ENCODE measurements at places on chromosomes 4 and X.
A peak's percentile ranks its signal among the peaks of the same experiment; 100 is the strongest.

- DNase-seq, result no peak
These were observed 34.1 kb downstream of the FHDC1 start for GRCh38 chr4:152970102-152970820.

DNA sequence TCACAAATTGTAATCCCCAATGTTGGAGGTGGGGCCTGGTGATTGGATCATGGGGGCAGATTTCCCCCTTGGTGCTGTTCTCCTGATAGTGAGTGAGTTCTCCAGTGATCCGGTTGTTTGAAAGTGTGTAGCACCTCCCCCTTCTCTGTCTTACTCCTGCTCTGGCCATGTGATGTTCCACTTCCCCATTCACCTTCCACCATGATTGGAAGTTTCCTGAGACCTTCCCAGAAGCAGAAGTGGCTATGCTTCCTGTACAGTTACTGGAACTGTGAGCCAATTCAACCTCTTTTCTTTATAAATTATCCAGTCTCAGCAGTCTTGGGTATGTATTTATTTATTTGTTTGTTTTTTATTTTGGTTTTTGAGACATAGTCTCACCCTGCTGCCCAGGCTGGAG, 143.2 kb downstream of the CPE start:
- no peak for DNase-seq

DNA sequence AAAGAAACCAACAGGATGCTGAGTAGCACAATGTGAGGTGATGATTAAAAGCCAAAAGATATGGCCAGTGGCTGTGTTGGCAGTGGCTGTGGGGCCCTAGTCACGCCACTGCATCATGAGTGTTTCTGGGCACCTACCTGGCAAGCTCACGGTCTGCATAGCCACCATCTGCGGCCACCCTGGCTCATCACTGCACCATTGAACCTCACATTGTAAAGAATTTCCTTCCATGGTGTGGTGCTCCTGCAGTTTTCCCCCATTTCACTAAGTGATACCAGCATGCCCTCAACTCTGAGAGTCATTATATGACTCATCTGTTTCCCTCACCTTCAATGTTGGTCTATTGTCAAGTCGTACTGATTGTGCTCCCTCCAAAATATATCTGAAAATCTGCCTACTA, 45.5 kb upstream of the CLNK start:
- no peak for DNase-seq

DNA sequence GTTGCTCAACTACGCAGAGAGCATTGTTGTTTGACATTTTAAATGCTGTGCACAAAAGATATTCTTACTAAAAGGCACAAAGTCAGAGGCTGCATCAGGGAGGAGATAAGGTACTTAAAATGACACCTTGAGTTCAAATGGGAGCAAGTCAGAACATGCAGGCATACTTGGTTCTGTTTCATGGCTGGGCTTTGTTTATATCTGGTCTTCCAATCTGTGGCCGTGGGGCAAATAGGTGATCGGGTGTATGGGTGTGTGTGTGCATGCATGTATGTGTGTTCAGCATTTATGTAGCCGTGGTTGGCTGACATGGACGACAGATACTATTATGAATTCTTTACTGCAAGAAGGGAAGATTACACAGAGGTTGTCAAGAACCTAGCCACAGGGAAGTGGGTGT, 106.1 kb downstream of the RASL11B start:
- DNase-seq, result no peak

DNA sequence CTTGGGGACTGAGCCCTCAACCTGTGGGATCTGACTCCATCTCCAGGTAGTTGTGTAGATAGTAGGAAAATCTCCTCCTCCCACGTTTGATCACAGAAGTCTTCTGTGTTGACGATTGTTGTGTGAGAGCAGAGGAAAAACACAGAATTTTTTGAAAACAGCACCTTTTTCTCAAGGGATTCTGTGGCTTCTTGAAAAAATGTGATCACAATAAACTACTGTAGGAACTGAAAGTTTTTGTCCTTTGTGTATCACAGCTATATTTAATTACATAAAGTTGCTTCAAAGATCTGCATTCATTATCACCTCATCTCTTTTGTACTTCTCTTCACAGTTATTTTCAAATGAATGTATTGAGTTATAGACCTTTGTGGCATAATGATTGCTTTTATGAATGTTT, 85.1 kb downstream of the AFF1 start:
- DNase-seq, result no peak

GRCh38 chr4:21134994-21135393, 434.7 kb downstream of the PACRGL start:
- DNase-seq, result no peak

DNA sequence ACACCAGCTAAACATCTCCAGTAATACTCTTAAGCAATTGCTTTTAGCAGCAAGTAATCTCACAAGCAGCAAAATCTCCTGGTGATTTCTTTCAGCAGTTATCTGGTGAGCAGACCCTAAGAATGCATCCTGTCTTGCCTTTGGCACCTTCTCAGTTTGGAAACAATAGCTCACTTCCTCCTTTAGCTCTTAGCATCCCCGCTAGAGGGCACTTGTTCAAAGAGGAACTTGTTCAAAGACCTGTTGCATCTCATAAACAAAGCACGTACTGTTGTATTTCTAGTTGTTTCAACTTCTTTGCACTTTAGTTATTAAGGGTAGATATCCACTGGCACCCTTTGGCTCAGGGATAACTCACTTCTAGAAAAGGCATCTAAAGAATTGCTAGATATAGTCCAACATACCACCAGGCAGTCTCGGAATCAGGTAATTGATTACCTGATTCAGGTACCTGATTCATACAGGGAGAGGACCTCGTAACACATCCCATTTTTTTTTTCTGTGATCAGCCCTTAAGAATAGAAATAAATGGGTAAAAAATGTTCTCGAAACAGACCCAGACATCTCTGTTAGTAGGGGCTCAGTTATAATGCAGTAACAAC, 81.9 kb upstream of the QRFPR start:
- no peak for DNase-seq

- no peak for DNase-seq
These were observed 857.4 kb upstream of the NDST4 start for GRCh38 chr4:115970859-115971258.

DNA sequence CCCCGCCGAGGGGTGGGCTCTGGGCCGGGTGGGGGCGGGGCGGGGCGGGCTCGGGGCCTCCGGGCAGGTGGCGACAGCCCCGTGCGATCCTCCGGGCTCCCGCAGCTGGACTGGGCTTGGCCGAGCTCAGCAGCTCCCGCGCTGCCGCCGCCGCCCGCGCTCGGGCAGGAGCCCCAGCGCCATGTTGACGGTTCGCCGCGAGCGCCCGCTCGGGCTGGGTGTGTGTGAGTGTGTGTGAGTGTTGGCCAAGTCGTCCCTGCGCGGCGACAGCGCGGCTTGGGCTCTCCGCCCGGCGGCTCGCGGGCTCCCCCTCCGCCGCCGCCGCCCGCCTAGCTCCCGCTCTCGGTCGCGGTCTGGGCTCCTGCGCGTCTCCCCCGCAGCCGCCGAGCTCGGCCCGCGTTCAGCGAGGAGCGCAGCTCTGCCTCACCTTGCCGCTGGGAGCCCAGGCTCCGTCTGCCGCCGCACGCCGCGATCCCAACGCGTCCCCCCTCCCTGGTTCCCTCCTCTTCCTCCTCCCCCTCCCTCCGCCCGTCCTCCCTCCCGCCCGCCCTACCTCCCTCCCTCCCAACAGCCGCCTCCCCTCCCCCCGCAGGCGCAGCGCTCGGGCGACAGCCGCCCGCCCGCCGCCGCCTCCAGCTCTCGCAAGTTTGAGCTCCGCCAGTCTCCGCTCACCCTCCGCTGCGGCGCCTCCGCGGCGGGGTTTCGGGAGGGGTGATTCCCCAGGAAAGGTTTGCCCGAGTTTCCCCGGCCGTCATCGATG, at the start of gene BCOR:
TSS of gene BCOR (minus strand) at position 455 of the 760 bp plus-strand sequence. CDS start 20,029 bp downstream, outside the sequence.
- peak; percentile 41 for DNase-seq

- no peak for DNase-seq
These were observed 81.8 kb upstream of the MAGEA4 start for GRCh38 chrX:151830911-151831310.

DNA sequence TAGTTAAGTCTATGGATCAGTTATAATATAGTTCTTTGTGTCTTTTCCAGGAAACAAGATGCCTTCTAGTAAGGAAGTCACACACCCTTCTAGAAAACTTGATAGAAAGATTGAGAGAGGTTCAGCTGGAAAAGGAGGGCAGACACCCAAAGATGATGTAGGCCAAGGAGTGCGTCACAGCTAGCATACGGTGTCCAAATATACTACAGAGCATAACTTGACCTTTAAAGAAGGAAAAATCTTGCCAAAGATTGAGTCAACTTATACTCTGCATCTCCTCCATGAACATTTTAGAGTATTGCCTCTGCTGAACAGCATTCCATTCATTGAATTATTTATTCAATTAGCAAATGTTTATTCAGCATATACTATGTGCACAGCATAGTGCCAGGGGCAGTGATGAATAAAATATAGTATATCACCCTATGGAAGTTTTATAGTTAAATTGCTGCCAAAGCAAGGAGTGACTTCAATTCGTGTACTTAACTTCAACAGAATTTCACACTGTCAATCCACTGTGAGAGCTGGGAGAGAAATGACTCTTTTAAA, 51.9 kb upstream of the SLC6A14 start:
- no peak for DNase-seq

- DNase-seq, result no peak
These were observed 42.0 kb upstream of the FBXW7 start for GRCh38 chr4:152577708-152578396.

DNA sequence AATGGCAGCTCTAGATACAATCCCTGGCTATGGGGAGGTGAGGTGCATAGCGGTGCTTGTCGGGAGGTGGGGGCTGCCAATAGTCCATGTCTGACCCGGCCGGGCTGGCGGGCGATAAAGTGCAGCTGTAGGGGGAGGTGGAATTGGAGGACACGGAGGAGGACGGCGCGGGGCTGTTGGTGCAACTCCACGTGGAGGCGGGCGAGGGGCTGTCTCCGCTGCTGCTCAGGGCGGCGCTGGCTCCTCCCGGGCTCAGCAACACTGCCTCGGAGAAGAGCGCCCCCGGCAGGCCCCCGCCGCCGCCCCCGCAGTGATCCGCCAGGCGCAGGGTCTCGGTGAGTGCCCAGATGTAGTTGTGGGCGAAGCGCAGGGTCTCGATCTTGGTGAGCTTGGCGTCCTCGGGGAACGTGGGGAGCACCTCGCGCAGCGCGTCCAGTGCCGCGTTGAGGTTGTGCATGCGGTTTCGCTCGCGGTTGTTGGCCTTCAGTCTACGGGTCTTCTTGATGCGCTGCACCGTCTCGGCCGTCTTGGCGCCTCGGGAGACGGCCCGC, 1.3 kb downstream of the NEUROG2 start:
- DNase-seq, result no peak

GRCh38 chr4:44056721-44057151, 391.9 kb downstream of the KCTD8 start:
- no peak for DNase-seq

DNA sequence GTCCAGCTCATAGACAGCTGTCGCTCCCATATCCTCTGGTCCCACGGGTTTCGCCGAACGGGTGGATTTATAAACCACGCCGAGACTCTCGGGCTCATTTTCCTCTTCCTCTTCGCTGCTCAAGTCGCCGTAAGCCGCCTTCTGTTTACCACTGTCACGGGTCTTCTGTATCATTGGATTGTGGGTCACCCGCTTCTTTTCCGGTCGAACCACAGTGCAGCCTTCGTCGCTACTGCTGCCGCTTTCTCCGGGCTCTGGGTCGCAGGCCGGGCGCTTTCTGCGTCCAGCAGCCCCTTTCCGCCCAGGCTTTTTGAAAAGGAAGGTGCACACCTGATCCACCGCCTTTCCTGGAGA, 311 bp downstream of the RNF113A start:
- no peak for DNase-seq

- DNase-seq, result no peak
These were observed 256.9 kb downstream of the ADAMTS3 start for GRCh38 chr4:72312032-72312650.

DNA sequence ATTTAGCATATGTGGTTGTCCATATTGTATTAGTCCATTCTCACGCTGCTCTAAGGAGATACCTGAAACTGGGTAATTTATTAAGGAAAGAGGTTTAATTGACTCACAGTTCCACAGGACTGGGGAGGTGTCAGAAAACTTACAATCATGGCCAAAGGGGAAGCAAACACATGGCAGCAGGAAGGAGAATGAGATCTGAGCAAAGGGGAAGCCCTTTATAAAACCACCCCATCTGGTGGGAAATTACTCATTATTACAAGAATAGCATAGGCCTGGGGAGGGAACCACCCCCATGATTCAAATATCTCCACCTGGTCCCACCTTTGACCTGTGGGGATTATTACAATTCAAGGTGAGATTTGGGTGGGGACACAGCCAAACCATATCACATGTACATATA, 122.6 kb upstream of the ANK2 start:
- no peak for DNase-seq

GRCh38 chr4:78441756-78442155, 109.8 kb upstream of the ANXA3 start:
- DNase-seq, result no peak

DNA sequence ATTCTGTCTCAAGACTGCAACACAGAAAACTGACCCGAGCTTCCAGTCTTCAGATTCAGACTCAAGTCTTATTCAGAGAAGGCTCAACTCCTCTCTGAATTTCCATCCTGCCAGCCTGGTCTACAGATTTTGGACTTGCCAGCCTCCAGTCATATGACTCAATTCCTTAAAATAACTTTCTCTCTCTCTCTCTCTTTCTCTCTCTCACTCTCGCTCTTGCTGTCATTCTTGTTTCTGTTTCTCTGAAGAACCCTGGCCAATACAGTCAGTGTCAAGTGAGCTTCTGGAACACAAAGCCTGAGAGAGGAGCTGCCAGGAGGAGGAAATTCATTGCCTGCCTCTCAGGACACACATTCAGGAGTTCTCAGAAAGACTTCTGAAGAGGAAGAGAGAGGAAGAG, 154.9 kb downstream of the PARM1 start:
- no peak for DNase-seq

- DNase-seq, result no peak
These were observed 8.4 kb downstream of the HAND2 start for GRCh38 chr4:173521467-173522159.

GRCh38 chr4:184983672-184984356, 34.5 kb upstream of the HELT start:
- DNase-seq, result peak; percentile 36

DNA sequence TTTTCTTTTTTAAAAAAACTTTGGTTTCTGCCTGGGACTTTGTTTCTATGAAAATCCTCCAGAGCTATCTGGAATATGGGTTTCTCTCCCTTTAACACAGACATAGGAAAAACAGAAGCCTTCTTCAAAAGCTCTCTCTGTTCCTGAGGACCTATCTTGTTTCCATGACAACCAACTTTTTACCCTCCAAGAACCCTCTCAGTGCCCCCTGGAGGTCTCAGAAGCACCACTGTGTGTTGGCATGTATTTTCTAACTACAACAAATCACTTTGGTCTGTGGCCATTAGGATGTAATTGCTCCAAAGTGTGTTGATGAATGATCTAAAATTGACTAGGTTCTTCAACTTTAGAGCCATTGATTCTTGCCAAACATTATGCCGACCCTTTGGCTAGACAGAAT, 1331.6 kb downstream of the ADGRL3 start:
- no peak for DNase-seq

DNA sequence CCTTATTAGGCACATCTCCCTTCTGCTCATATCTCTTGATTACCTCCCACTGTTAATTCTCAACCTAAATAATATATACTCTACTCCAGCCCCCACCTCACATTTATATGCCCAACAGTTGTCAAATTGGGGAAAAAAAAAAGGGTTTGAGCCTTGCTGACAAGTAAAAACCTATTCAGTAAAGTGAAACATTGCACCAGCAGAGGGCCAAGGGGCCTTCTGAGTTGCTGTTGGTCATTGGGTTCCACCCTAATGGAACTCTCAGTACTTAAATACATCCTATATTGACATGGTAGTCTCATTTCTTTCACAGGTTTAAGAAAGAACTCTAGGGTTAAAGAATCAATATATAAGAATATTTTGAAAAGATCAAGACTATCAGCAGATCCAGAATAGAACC, 362.2 kb downstream of the SMARCA1 start:
- no peak for DNase-seq

- no peak for DNase-seq
These were observed 84.5 kb upstream of the SPRY1 start for GRCh38 chr4:123312116-123312515.

All from substantia nigra (tissue), 51 donors.